Activated CD8-positive, alpha-beta memory T cell treated with anti-CD3 and anti-CD28 coated beads for 1 hour (primary cell): ENCODE measurements at places on chromosomes 5 and 9.

GRCh38 chr9:406886-407654, 192.4 kb downstream of the DOCK8 start:
- no peak for DNase-seq

DNA sequence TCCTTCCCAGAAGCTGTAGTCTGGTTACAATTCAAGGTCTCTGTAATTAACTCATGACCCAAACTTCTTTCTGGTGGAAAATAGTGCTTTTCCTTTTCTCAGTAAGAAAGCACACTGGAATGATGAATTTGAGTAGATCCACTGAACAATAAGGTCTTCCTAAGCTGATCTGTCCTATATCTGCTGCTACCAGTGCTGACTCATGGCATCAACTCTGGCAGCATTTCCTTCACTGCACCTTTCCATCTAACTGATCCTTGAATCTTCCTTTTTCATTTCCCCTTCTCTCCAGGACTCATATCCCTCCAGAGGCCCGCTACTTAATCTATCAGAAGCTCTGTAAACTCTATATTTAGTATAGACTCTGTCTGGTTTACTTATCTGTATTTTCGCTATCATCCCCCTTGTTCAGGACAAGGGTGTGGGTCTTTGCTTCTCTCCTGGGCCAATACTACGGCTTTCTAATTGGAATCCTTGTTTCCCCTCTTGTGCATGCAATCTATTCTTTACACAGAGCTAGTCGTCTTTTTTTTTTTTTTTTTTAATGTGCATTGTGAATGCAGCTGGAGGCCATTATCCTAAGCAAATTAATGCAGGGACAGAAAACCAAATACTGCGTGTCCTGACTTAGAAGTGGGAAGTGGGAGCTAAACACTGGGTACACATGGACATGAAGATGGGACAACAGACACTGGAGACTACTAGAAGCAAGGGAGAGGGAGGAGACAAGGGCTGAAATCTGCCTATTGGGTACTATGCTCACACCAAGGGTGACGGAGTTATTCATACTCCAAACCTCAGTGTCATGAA, 192.2 kb upstream of the RPS23 start:
- no peak for DNase-seq

DNA sequence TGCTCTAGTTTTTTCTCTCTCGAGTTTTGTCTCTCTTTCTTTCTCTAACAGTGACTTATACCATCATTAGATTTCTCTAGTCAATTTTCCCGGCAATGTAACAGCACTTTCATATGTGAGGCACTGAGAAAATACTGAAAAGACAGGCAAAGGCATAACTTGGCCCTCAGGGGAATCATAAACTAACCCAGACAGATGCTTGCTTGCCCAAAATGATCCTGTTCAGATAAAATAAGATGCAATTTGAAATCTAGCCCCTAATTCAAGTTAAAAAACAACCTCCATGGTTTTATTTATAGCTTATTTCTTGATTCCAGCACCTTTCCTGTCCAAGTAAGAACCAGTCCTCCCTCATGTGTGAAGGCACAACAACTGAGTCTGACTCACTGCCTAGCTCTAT, 294.6 kb downstream of the GAS1 start:
- DNase-seq, result no peak

DNA sequence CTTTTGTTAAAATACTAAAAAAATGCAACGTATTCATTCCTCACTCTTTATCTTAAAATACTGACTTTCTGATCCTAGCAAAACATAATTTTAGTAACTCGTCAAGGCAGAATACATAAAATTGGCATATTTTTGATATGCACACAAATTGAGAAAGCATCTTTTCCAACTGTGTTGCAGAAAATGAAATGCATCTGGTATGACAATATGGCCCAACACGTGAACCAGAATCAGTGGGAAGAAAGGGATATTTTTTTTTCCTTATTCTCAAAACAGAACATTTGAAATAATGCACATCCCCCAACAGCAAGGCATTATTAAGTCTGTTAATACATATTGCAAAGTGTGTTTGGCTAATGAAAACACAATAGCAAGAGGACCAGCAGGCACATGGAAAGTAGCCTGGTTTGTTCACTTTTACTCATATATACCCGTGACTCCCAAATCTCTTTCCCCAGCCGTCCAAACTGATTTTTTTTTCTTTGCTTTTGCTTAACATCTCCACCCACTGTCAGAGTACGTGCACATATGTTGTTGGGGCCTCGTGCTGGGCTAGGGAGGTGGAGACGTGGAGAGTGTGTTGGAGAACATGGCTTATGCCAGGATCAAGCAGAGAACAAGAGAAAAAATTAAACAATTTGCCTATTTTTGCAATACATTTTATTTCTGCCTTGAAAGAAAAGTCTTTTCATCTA, 4.3 kb downstream of the MCTP1 start:
- DNase-seq, result no peak

DNA sequence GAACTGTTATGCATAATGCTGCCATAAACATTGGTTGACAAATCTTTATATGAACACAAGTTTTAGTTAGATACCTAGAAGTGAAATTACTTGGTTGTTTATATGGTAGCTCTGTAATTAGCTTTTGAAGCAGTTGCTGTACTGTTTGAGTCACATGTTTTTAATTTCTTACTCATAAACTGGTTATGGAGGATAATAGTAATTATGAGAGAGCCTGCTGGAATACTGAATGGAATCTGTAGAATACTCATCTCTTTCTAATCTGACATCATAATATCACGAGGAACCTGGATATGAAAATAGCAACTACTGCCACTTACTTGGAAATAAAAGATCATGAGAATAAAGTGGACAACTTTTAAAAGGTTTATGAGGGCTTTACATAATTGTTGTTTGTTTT, 509.2 kb downstream of the CETN3 start:
- no peak for DNase-seq

DNA sequence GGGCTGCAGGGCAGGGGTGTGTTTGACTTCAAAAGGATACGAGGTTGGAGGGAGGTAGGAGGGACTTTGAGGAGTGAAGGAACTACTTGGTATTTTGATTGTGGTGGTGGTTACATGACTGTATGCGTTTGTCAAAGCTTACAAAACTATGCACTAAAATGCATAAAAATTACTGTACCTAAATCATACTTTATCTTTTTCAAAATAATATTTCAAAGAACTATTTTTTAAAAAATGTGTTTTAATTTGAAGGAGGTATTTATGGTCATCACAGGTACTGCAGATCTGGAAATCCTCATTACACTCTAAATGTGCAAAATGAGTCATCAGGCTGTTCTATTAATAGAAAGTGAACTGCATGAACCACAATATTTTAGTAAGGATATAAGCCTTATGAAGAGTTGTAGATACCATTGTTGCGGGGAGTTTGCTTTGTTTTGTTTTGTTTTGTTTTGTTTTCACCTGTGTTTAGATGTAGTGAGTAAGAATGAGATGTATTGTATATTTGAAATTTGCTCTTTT, 116.9 kb downstream of the ARRDC3 start:
- no peak for DNase-seq

GRCh38 chr9:93023521-93023815, 35.0 kb upstream of the SUSD3 start:
- no peak for DNase-seq

DNA sequence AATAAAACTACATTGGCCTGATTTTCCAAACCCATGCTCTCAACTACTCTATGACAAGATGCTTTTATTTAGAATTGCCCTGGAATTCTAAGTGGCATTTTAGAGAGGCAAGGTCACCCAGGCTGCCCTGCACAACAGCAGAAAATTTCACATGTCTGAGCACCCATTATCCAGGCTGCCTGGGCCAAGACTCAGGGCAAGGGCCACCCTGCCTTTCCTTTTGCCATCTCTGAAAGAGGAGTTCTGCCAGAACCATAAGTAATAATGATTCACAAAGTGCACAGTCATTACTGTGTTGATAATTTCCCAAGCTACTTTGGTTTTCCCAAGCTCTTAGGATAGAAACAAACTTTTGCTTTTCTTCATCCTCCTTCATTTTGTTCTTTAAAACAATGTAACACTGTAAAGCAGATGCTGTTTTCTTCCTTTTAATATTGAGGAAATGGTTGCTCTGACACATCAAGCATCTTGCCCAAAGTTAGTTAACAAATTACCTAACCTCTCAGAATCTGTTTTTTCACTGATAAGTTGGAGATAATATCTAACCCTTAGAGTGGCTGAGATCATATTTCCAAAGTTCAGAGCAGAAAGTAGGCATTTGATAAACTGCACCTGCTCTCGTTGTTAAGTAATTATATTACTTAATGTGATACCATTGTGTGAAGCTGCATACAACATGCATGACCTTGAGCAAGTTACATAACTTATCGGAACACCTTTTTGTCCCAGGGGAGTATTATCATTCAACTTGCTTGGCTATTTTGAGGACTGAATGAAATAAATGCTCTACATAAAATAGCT, 325.6 kb downstream of the PRELID2 start:
- no peak for DNase-seq

DNA sequence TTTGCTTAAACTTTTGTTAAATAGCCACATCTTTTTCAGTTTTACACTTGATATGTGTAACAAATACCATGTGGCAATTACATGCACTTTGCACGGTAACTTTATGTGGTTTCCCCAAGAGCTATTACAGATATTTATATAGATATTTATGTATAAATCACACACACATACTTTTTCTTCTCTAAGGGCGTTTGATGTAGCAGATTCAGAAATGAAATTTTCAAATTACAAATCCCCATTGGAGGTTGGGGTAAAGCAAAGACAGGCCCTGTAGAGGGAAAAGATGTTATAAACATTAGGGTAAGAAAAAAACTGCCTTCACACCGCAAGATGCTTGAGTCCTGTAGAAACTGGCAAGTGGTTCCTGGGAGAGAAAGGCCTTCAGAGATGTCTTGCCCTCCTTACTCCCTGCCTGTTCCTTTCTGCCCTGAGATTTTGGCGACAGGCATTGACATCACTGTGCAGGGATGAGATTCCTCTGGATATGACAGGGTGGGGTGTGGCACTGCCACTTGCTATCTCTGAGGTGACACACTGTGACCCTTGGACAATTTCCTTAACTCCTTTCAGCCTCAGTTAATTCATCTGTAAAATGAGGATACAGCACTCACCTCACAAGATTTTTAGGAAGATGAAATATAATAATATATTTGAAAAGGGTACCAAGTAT, 177.9 kb upstream of the TUT7 start:
- DNase-seq, result no peak

GRCh38 chr5:11385251-11385900, 518.9 kb downstream of the CTNND2 start:
- DNase-seq, result no peak

DNA sequence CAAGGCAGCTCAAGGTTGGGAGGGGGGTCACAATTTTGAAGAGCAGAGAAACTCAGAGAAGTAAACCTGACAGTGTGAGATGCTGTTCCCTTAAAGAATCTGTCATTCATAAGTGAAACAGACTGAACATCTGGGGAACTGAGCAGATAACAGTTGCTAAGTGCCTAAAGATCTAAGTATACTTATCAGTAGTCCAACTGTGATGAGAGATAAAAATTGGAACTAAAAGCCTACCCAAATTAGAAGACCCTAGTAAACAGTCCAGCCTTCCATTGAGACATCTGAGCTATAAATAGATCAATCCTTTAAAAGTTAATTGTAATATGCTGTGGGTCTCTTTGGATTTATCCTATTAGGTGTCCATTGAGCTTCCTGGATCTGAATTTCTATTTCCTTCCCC, 692.8 kb upstream of the ZNF608 start:
- no peak for DNase-seq

- DNase-seq, result no peak
Measured at GRCh38 chr9:17555362-17556054, 23.4 kb upstream of the SH3GL2 start.

GRCh38 chr5:122145906-122146305, 16.6 kb downstream of the ZNF474 start:
- DNase-seq, result no peak

GRCh38 chr5:56412601-56413379, 179.7 kb upstream of the ANKRD55 start:
- DNase-seq, result no peak

DNA sequence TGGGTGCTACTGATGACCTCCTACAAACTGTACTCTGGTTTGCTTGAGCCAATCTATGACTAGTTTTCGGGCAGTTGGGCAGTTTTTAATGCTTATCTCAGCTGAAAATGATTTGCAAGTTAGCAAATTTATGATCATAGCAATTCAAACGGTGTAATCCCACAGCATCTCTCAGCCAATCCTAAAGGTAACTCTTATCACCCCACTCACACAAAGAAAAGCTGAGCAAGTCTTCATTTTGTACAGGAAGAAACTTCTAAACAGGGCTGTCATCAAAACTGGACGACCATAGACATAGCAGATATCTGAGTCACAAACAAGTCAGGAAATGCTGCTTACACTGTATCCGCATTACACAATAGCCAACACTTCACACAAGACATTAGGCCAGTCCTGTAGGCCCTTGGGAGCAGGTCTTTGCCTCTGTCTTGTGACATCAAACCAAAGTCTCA, 2.6 kb upstream of the ENC1 start:
- DNase-seq, result no peak

- no peak for DNase-seq
Measured at GRCh38 chr5:95973793-95974325, 12.2 kb upstream of the ELL2 start.

GRCh38 chr9:101398930-101399642, 435 bp downstream of the ZNF189 start:
- DNase-seq, result no peak

DNA sequence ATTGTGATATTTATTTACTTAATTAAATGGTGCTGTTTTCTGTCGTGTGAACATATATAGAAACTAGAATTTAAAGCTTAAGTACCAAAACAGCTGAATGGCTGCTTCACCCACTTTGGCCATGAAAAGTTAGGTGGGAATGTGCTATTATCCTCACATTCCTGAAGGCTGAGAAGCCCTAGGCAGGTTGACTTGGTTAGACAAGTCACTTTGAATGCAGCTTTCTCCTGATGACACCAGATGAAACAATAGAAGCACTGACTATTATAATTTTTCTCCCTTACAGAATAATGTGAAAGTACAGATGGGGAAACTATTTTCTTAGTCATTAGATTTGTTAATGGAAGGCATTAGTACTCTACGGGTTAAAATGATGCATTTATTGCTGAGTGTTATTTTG, 65.1 kb upstream of the C5orf46 start:
- no peak for DNase-seq

GRCh38 chr5:153340139-153340538, 150.3 kb upstream of the GRIA1 start:
- DNase-seq, result no peak

DNA sequence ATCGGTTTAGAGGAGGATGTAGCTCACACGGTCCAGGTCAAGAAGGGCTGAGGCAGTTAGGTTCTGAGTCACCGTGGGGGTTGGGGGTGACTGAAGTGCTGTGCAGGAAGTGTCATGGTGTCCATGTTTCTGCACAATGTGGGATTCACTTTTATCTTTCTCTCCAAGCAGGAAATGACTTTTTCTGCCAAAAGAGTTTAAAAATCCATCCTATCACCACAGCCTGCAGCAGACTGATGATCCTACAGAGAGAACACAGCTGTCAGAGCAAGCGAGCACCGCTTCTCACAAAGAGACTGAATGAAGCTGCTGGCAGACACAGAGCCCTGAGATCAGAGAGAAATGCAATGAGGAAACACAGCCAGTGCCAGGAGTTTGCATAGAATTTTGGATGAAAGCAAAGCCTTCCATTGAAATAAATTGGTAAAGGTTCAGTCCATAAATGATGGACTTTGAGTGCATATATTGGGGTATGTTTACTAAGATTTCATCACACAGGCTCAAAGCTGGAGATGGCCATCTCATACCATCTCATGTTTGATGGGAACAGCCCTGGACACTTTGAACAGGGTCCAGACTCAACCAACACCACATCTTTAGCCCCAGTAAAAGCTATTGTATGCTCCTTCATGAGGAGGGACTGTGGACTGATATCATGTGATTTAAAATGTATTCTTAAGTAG, 213.9 kb upstream of the FBXL7 start:
- DNase-seq, result no peak
